Esophagus muscularis mucosa (tissue), 4 donors: ENCODE measurements at places on chromosomes 1 and 21. TPM values are rescaled to one million over a fixed set of nuclear protein-coding genes. Genes with fewer than 3 reads are reported as not detected.

DNA sequence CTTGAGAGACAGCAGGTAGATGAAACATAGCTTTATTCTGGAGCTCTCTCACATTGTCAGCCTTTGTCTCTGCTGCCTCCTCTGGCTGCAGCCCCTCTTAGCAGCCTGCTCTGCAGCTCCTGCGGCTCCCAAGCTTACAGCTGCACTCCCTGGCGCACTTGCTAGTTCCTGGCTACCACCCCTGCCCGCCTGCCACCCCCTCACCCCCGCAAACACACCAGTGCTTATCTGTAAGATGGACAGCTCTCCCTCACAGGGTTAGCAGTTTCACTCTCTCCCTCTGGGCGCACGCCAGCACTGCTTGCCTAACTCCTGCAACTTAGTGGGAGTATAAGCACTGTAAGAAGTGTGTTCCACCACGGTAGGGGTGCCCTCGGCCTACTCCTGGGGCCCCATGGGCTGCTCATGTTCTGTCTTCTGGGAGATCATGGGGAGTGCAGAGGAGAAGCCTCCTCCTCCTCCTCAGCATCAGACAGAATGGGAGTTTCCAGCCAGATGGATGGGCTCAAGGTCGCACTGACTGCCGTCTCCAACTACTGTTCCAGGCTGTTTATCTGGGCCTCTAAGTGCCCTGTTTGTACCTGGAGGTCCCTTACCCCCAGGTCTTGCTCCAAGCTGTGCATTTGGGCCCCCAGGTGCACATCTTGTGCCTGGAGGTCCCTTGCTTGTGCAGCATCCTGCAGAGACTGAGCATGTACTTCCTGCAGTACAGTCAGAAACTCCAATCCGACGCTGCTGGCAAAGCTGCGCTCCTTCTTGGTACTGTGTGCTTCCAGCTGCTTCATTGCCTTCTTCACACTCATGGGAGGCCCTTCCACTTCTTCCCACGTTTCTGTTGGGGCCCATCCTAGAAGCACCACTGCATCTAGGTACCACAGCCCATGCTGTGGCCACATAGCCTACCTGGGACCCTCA, 1388.1 kb downstream of the AMY1C start:
- DNase-seq: no peak
- H3K27me3 ChIP-seq: no peaks in the 10 kb centered on the region
- no peaks in the 10 kb centered on the region for H3K36me3 ChIP-seq
- H3K27ac ChIP-seq: no peak overlapping the region
- H3K4me1 ChIP-seq: no peaks in the 10 kb centered on the region

DNA sequence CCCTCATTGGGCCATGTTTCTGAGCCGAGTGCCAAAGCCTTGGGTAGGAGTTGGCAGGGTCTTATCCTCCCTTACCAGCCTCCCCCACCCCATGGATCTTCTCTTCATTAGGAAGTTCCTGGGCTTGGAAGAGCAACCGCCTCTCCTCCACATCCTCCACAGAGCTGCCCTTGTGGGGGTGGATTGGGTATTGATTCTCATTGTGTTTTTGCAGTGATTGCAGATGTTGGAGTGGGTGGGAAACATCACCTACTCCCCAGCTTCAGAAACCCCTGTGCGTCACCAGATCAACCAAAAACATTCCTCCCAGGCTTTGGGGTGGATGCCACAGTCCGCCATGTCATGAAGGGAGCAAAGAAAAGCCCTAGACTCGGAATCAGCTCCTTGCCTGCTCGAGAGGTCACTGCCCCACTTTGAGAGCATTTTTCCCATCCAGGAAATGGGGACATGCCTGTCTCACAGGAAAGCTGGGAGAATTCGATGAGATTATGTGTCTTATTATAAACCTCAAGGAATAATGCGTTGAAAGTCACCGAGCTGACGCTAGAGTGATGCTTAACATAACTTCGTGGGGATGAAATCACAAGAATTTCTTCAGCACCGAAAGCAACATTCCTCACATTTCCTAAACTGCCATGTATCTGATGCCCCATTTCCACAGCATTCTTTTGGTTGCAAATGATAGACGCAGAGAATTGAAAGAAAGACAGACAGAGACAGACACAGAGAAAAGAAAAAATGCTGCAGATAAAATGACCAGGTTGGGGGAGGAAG, 44.7 kb upstream of the ZBTB40 start:
- no peak overlapping the region for H3K4me3 ChIP-seq
- no peaks in the 10 kb centered on the region for H3K27me3 ChIP-seq
- no peak for DNase-seq
- H3K4me1 ChIP-seq: no peaks in the 10 kb centered on the region
- no peaks in the 10 kb centered on the region for H3K36me3 ChIP-seq

DNA sequence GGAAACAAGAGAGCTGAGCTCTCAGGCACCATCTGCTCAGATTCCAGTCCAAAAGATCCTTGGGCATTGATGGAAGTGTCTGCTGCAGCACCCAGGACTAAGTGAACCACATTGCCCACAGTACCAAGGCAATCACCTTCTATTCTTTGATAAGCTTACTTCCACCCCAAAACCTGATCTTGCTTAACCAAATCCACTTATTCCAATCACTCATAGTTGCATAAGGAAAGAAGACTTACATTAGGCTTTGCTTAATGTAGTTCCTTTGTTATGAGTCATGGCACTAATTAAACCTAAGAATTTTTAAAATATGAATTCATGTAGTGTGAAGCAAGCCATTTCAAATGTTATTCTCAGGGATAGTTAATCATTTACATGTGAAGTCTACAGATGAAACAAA, 84.5 kb downstream of the UCHL5 start:
- no peak overlapping the region for H3K27ac ChIP-seq
- no peaks in the 10 kb centered on the region for H3K36me3 ChIP-seq
- no peak overlapping the region for H3K4me3 ChIP-seq
- no peak for DNase-seq
- H3K27me3 ChIP-seq: no peaks in the 10 kb centered on the region

DNA sequence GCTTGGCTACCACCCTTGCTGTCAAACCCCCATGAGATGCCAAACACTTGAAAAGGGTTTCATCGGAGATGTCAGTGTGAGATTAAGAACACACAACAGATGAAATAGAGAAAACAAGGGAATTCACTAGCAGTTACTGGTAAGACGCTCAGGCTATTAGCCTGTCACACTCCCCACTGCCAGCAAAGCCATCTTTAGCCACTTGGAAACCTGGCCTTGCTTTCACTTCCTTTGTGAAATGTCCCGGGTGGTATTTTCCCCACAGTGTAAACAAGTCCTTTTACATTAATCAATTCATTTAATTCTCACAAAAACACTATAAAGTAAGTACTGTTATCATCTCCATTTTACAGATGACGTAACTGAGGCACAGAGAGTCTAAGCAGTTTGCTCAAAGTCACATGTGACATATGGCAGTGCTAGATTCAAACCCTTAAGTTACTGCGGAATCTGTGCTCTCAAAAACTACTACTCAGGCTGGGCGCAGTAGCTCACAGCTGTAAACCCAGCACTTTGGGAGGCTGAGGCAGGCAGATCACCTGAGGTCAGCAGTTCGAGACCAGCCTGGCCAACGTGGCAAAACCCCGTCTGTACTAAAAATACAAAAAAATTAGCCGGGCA, 32.7 kb upstream of the KHDRBS1 start:
- no peak for DNase-seq
- H3K4me3 ChIP-seq: no peak overlapping the region
- peaks cover 13% of the 10 kb centered on the region for H3K4me1 ChIP-seq
- H3K36me3 ChIP-seq: no peaks in the 10 kb centered on the region
- H3K27ac ChIP-seq: no peak overlapping the region

DNA sequence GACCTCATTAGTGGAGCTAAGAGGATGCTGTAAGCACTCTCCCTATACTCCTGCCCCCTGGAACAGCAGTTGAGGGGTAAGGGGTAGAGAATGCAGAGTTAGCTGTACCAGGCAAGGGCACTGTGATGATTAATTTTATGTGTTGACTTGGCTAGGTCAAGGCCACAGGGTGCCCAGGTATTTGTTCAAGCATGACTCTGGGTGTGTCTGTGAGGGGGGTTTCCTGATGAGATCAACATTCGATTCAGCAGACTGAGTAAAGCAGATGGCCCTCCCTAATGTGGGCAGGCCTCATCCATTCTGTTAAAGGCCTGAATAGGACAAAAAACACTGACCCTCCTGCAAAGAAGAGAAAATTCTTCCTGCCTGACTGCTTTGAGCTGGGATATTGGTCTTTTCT, 110.8 kb downstream of the KCND3 start:
- no peaks in the 10 kb centered on the region for H3K36me3 ChIP-seq
- peaks cover 93% of the 10 kb centered on the region for H3K4me1 ChIP-seq
- H3K27me3 ChIP-seq: no peaks in the 10 kb centered on the region
- no peak overlapping the region for H3K4me3 ChIP-seq

- DNase-seq: no peak
- peak overlapping the region; percentile 26 for H3K27ac ChIP-seq
- no peak overlapping the region for H3K4me3 ChIP-seq
- no peaks in the 10 kb centered on the region for H3K27me3 ChIP-seq
- peaks cover 90% of the 10 kb centered on the region for H3K36me3 ChIP-seq
Measured at GRCh38 chr1:9731051-9731537, 79.6 kb downstream of the PIK3CD start.

DNA sequence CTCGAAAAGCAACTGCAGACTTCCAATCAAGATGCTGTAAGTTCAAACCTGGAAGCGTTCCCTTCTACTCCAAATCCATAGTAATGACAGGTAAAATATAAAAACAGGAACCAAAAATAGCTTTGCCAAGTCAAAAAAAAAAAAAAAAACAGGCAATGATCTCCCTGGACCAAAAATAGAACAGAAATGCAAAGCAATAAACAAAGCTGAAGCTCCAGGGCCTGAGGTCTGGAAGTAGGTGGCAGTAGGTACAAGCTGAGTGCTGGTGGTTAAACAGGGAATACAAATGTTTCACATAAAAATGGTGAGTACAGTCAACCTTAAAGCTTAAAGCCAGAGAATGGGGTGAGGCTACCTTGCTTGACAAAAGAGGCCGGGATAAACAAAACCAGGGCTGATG, 610.8 kb downstream of the SMYD3 start:
- no peaks in the 10 kb centered on the region for H3K36me3 ChIP-seq
- H3K4me1 ChIP-seq: peaks cover 2% of the 10 kb centered on the region
- H3K4me3 ChIP-seq: no peak overlapping the region
- H3K27me3 ChIP-seq: no peaks in the 10 kb centered on the region
- no peak overlapping the region for H3K27ac ChIP-seq
- no peak for DNase-seq

GRCh38 chr1:923991-924655, 400 bp downstream of the SAMD11 start:
- H3K27ac ChIP-seq: peak overlapping the region; percentile 56
- DNase-seq: no peak
- peak overlapping the region; percentile 75 for H3K4me3 ChIP-seq
- no peaks in the 10 kb centered on the region for H3K36me3 ChIP-seq
- peaks cover 99% of the 10 kb centered on the region for H3K27me3 ChIP-seq
- peaks cover 32% of the 10 kb centered on the region for H3K4me1 ChIP-seq

DNA sequence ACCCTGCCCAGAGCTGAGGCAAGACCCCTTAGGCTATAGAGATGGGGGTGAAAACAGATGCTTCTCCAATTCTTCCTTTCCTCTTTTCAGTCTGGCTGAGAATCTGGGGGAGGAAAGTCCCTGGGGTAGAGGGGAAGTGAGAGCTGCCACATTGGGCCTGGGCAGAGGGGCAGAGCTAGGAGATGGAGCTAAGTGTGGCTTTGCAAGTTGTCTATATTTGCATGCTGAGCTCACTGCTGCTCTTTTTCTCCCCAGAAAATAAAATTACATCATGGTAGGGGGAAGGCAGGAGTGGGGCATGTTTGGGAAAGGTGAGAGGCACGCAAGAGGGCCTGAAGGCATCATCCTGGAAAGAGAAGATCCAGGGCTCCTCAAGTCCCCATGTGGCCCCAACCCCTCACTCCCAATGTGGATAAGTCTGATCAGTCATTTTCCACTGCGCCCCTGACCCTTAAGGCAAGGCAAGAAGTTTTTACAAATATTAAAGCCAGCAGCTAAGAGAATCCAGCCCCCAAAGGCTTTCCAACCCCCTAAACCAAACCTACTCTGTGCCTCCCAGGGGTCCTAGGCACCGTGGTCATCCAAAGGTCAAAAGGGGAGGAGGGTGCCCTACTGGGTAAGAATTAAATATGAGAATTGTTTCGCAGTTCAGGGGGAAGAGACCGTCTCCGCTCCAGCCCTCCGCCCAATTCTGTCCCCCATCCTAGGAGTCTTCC, 500 bp upstream of the PEA15 start:
- H3K4me3 ChIP-seq: peak overlapping the region; percentile 95
- H3K36me3 ChIP-seq: peaks cover 22% of the 10 kb centered on the region
- peak overlapping the region; percentile 90 for H3K27ac ChIP-seq
- H3K4me1 ChIP-seq: peaks cover 45% of the 10 kb centered on the region
- DNase-seq: no peak
- no peaks in the 10 kb centered on the region for H3K27me3 ChIP-seq

DNA sequence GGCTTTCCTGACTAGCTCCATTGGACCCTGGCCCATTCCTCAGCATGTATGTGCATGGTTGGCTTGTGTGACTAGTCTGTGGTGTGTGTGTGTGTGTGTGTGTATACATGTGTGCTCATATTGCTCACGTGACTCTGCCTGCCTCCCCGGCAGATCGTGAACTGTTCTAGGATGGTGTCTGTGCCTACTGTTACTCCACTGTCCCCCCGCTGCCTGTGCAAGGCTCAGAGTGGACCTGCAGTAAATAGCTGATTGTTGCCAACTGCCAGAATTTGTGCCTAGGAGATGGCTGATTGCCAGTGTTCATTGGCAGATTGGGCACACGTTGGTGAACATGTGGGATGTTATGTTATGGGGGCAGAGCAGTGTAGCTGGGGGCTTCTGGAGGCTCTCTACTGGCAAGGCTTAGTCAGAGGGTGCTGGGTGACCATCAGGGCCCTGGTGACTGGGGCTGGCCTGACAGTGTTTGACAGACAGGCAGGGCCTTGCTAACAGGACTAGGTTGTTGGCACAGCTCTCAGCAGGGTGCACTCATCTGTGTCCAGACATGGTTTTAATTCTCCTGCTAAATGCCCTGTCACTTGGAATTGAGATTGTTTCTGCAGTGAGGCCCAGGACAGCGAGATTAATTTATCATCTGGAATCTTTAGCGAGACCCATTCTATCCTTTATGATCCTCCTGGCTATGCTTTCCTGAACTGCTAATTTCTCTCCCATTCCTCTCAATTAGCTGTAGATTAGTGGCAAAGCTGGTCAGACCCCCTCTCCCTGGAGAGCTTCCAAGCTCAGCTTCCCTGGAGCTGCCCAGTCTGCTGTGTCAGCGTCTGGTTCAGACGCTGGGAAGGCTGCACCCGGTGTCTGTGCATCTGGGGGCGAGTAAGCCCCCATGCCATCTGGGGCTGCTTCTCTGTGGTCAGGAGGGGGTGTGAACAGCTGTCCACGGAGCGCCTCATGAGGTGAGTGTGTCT, 20.8 kb downstream of the SLC6A17 start:
- peaks cover 2% of the 10 kb centered on the region for H3K4me1 ChIP-seq
- DNase-seq: no peak
- no peaks in the 10 kb centered on the region for H3K36me3 ChIP-seq
- H3K27ac ChIP-seq: no peak overlapping the region

Gene GJA9
- total RNA-seq: not detected

Gene PERM1
- total RNA-seq: 0.19 TPM
